Daoy (cell line): ENCODE measurements at places on chromosomes 12 and 14. TPM values are rescaled to one million over a fixed set of nuclear protein-coding genes. Genes with fewer than 3 reads are reported as not detected.

The CMKLR1 gene
- 0.51 and 0.89 TPM in 2 replicates for total RNA-seq

The CLEC6A gene
- total RNA-seq, result not detected in 2 replicates

DNA sequence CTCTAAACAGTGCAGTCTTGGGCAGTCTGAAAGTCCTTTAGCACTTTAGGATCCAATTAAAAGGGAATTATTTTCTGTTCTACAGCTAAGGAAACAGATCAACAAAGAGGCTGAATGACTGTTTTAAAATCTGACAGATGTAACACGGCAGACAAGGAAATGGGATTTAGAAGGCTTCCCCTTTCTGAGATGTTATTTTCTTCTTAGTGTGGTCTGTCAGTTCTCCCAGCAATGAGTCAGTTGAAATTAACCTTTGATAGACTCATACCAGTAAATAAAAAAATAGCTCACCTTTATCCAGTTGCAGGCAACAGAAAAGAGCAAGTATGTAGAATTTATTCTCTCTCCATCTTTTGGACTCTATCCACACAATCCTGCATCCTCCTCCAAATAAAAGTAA lies 98.1 kb downstream of the NEDD1 start:
- no peak for DNase-seq

- DNase-seq, result peak; percentile 96
Observed at GRCh38 chr12:95805864-95806671, 15.5 kb upstream of the NTN4 start.

DNA sequence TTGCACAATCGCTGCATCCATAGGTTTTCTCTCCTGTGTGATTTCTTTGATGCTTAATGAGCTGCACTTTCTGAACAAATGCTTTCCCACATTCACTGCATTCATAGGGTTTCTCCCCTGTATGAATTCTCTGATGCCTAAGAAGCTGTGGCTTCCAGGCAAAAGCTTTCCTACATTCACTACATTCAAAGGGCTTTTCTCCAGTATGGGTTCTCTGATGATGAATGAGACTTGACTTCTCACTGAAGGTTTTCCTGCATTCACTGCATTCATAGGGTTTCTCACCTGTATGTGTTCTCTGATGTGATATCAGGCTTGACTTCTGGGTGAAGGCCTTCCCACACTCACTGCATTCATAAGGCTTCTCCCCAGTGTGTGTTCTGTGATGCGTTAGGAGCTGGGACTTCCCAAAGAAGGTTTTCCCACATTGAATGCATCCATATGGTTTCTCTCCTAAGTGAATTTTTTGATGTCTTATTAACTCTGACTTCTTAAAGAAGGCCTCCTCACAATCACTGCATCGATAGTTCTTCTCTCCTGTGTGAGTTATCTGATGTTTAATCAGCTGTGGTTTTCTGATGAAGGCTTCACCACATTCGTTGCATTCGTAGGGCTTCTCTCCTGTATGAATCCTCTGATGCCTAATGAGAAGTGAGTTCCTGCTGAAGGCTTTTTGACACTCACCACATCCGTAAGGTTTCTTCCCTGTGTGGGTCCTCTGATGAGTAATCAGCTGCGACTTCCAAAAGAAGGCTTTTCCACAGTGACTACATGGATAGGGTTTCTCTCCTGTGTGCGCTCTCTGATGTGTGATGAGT lies 30.3 kb downstream of the ZNF605 start:
- DNase-seq, result no peak

DNA sequence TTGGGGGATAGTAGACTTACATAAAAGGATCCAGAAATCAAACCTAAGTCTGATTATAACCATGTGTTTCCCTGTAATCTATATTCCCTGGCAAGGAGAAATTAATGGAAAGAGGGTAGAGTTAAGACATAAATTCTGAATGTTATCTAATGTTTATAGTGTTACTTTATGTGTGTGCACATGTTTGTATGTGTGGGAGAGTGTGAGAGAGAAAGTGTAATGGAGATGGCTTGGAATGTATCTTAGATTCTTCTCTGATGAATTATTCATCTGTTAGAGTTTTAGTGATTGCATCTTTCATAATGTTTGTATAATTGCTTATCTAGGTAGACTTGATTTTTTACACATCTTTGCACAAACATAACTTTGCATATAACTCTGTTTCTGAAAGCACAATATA lies 490.9 kb downstream of the FLRT2 start:
- DNase-seq, result no peak

DNA sequence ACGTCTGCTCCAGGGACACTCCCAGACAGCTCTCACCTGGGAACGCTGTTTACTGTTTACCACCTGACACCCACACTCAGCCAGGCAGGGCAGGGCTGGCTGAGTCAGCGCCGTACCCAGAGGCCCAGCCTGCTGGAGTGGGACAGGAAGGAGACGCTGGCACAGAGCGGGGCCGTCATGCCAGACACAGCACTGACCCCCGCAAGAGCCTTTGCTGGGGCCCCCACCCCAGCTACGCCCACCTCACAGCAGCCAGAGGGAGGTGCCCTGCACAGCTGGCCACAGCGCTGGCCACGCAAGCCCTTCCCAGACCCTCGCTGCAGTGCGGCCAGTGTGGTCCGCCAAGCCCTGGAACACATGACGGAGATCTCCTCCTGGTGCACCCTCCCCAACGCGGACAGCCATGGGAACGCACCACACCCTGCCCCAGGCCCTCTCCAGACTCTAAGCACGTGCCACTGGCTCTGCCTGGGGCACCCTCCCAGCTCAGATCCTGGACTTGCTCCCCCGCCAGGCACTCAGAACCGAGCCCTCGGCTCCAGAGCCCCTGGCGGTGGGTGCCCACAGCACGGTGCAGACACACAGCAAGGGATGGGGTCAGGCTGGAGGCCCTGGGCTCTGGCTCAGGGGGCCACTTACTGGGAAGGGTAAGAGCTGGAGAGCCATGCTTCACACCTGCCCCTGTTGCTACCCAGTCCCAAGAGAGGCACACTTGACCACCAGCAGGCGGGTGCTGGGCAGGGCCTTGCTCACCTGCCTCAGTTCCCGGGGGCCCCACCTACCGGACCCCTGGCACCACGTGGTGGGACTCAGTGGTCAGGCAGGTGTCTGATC lies 5.7 kb downstream of the AHNAK2 start:
- DNase-seq, result peak; percentile 90

DNA sequence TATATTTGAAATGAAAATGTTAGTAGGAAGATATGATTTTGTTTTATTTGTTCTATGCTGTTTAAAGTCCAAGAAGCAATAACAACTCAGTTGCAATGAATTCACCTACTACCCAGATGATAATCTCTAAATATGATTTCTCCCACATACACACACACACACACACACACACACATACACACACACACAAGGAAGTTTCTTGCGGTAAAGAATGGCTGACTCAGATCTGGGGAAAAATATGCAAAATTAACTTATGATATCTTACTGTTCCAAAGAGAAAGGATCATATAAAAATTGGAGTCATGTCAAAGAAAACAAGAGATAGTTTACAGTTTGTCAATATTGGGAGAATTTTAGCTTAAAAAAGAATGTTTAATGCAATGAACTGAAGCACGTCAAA lies 456.7 kb downstream of the SLC16A7 start:
- DNase-seq, result no peak

GRCh38 chr12:45914090-45914489 lies 76.3 kb downstream of the SCAF11 start:
- DNase-seq, result peak; percentile 73

- DNase-seq, result no peak
Observed at GRCh38 chr14:91363776-91364523, 53.7 kb downstream of the CCDC88C start.

DNA sequence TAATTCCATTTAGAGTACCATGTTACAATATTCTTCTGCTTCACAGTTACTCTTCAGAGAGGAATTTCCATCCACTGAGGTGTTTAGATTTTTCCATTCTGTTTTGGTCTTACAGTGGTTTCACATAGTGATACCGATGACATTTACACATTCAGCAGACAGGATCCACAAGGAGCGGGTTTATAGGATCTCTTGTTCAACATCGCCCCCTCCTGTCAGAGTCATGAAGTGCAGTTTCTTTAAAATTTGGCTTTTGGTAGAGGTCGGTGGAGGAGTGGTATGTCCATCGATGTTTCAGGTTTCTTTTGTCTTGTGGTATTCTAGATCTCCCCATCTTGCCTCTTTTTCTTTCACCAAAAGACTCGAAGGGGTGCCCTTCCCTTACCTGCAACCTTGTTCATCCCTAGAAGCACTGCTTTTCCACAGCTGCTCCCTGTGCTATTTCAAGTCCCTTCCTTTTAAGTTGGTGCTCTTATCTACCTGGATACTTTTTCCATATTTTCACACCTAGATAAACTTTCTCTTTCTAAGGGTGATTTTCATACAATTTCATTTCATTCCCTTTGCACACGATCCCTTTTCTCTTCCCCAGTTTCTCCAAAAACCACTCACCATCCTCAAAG lies 181.3 kb downstream of the ITPR2 start:
- peak; percentile 71 for DNase-seq

GRCh38 chr12:97921979-97922722 lies 459.5 kb downstream of the RMST start:
- DNase-seq, result peak; percentile 28

GRCh38 chr14:69473946-69474345 lies 10.6 kb upstream of the PLEKHD1 start:
- DNase-seq, result no peak

GRCh38 chr14:92704036-92704804 lies 44.2 kb downstream of the LGMN start:
- no peak for DNase-seq
